AG09309 (cell line): ENCODE measurements at places on chromosomes 12 and 14.

DNA sequence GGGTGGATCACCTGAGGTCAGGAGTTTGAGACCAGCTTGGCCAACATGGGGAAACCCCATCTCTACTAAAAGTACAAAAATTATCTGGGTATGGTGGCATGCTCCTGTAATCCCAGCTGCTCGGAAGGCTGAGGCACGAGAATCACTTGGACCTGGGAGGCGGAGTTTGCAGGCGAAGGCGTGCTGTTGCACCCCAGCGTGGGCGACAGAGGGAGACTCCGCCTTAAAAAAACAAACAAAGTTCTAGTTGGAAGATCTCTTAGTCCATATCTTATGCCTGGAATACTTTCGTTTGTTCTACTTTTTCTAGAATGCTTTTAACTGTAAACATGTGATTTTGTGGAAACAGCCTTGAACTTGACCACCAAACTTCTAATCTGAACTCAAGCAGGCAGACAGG, 38.7 kb downstream of the PPHLN1 start:
- DNase-seq: no peak

- DNase-seq: no peak
Observed at GRCh38 chr12:60977966-60978365, 1282.2 kb upstream of the USP15 start.

DNA sequence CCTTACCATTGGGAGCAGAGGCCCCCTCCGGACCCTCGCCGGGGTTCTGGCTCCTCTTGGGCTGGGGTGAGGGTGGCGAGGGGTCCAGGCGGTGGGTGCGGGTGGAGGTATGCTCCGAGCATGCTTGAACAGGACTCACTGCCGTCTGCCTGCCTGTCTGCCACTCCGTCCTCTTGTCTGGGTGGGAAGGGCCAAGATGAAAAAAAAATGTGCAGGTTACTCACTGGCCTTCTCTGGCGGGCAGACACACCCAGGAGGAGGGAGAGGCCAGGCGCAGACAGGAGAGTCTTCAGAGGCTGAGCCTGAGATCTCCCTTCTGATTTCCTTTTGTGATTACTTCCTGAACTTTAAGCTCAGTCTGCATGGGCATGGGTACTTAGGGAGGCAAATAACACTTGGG, 76.1 kb downstream of the STON2 start:
- DNase-seq: no peak

DNA sequence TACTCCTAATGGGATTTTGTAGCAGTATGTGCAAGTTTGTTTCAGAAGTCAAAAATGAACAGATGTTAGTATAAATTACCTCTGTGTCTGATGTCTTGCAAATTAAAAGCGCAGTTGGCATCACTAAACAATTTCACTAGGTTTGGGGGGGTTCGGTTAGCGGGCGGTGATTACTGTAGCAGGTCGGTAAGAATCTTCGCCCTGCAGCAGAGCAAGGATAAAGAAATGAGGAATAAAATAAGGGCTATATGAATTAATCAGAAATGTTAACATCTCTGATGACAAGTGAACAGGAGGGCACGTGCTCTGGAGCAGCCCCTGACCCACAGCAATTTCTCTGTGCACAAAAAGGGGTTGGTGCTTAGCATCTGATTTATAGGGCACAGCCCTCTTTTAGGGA, 43.6 kb upstream of the VSX2 start:
- no peak for DNase-seq

GRCh38 chr12:97308576-97309198, 153.9 kb upstream of the RMST start:
- DNase-seq: peak; percentile 37

GRCh38 chr14:99595034-99595433, 9.0 kb downstream of the CCDC85C start:
- no peak for DNase-seq

- no peak for DNase-seq
Observed at GRCh38 chr12:29634057-29634456, 136.6 kb upstream of the OVCH1 start.
